ENCODE measurements at places on chromosomes 1 and 21. TPM values are rescaled to one million over a fixed set of nuclear protein-coding genes. Genes with fewer than 3 reads are reported as not detected.

PLEKHG5 gene
- total RNA-seq = 4.7 TPM

FLG gene
- 0.02 TPM for total RNA-seq

SLC1A7 gene
- total RNA-seq = not detected

LCE3E gene
- not detected for total RNA-seq
